Renal cortex interstitium (tissue), 15 donors: ENCODE measurements at places on chromosomes 1 and 21. TPM values are rescaled to one million over a fixed set of nuclear protein-coding genes. Genes with fewer than 3 reads are reported as not detected.

DNA sequence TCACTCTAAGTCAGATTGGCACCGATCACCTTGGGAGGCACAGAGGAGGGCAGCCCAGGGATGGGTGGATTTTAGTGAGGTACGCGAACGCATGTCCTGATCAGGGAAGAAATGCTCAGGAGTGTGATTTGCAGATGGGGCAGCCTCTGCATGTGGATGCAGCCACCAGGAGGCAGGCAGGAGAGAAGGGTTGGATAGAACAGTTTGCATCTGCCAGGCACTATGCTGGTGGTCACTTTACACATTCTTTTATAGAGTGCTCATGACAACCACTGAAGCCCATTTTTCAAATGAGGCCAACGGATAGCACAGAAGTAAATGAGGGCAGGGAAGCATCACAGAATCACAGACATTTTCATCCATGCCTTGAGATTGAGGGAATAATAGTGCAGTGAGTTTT, 5.7 kb downstream of the LAMB3 start:
- no peak for DNase-seq

DNA sequence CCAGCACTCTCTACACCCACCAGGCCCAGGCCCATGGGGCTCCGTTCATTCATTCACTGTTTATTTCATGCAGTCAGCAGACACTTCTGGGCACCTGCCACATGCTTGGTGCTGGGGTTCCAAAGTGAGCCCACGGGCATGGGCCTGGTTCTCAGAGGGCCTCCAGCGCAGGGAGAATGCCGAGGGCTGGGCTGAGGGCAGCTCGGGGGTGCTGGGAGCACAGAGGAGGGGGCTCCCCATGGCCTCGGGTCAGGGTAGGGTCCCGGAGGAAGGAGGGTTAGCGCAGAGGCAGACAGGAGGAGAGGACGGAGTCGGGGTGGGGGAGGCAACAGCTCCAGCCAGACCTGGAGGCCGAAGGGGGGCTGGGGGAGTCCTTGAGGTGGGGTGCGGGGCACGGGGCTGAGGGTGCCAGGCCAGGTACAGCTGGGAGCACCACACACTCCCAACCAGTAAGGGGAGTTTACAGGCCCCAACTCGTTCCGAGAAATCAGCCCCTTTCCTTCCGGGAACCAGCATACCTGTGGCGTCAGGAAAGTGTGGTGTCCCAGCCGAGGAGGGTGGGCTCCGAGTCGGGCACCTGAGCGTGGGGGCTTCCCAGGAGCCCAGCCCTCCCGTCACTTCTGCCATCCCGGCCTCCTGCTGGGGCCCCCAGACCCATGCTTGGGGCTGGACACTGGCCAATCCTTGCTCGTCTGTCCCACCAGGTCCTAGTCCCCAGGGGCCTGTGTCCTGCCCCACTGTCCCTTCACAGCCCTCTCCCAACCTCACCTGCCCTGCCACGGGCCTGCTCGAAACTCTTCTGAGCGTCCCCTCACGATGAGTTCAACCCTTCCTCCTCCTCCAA, 10.8 kb downstream of the ARHGEF16 start:
- no peak for DNase-seq

GRCh38 chr21:42572906-42573495, 59.3 kb downstream of the SLC37A1 start:
- no peak for DNase-seq

- no peak for DNase-seq
These were observed 345 bp downstream of the HPCAL4 start for GRCh38 chr1:39690794-39691382.

GRCh38 chr1:241990040-241990439, 8.9 kb downstream of the MAP1LC3C start:
- no peak for DNase-seq

DNA sequence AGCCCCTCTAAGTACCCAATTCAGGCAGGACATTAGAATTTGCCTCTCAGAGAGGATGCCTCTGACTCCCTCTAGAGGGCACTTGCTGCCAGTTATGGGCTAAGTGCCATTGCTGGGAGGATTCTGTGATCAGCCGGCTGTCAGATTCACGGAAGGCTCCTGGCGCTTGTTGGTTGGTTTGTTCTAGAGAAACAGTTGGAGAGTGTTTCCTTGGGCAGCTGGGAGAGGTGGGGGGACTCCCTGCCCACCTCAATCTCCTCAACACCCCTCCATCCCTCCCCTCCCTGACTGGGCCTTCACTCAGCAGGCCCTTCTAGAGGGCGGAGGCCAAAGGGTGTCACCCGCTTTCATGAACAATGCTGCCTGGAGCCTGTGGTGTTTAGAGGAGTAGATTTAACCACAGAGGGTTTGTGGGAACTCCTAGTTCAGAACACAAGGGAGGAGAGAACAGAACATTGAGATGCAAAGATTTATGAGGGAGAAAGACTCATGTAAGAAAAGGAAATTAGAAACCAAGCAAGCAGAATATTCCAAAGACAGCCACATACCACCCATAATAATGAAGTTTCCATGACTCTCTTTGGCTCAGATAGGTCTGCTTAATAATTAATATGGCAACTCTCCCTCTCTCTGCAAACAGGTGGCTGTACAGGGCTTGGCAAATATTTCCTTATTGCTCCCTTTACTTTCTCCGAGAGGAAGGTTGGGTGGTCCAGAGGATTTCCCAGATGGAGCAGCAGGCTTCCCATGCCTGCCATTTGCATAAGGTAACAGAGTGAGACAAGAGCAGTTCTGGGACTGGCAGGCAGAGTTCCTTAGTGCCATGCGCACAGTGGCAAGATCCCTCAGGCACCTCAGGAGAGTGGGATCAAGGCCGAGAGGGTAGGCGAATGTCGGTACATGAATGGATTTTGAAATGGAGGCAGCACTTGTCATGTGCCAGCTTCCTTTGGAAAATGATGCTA, 30.0 kb upstream of the ACP6 start:
- DNase-seq, result peak; percentile 61

DNA sequence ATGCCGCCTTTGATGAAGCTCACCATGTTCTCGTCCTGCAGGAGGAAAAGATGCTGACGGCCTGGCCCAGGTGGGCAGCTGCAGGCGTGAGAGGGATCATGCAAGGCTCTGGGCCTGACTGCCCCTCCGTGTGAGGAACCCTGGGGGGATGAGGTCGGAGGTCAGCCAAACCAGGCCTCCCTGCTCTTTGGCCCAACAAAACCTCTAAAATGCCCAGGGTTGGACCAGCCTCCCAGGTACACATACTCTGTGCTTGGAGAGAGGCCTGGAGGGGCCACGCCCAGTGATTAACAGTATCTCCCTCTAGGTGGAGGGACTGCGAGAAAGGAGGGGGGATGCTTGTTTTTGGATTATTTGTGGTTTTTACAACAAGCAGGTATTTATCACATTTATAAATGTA, 21.1 kb downstream of the TTC39A start:
- DNase-seq, result no peak

GRCh38 chr1:77126307-77126706, 92.9 kb downstream of the PIGK start:
- peak; percentile 35 for DNase-seq

DNA sequence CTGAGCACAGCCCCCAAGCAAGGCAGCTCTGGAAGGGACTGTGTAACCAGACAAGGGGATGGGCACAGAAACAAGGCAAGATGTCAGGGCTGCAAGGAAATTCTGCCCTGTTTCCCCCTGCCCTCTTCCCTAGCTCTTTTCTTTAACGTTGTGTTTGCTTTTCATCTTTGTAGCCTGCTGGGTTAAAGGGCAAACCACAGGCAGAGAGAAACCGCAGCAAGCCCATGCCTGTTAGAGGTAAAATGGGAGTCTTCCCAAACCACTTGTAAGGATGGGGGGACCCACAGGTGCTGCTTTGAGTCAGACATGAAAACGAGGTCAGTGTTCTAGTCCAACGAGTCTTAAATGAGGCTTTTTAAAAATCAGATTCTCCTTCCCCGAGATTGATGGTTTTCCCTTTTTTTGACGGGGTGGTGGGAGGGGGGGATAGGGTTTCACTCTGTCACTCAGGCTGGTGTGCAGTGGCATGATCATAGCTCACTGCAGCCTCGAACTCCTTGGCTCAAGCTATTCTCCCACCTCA, 13.3 kb downstream of the TGFBR3 start:
- no peak for DNase-seq

- DNase-seq, result no peak
These were observed 37.8 kb upstream of the ETV3 start for GRCh38 chr1:157176016-157176415.

DNA sequence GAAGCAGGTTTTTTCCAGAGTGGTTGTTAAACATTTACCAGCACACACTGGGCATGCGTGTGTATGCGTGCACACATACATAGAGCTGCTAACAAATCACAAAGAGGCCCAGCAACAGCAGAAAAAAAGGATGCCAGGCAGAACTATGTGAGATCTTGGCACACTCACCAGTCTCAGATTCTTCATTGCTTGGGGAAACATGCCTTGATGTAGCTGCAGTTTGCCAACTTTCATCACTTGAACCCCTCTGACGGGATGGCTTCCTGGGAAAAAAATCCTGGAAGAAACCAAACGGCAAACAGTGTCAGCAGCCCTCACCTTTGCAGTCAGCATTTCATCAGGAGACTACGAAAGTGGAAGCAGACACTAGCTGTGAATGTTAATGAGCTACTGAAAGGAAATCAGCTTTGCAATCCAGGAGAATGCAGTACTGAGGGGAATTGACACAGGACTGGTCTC, 609.1 kb downstream of the KIF26B start:
- no peak for DNase-seq

DNA sequence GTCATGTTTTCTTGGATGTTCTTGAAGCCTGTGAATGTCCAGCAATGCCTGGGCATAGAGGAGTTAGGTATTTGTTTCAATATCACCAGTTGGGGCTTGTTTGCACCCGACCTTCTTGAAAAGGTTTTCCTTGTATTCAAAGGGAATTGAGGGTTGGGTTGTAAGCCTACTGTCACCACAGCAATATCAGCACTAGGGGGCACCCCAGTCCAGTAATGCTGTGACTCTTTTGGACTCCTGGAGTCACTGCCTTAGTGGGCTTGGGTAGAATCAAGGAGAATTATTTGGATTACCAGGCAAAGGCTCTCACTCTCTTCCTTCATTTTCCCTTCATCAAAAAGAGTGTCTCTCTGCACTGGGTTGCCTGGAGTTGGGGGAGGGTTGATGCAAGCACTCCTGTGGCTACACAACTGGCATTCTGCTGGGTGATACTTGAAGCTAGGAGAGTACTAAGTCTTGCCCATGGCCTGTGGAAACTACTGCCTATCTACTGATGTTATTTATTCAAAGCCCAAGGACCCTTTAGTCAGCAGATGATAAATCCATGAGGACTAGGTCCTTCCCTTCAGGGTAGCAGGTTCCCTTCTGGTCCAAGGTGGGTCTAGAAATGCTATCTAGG, 34.5 kb downstream of the OR10R2 start:
- DNase-seq, result no peak

The RAB3B gene
- 6.1 TPM for polyA plus RNA-seq

The SLC5A9 gene
- 4.6 TPM for polyA plus RNA-seq

The ATP5PO gene
- polyA plus RNA-seq, result 297 TPM

The CD1E gene
- 0.27 TPM for polyA plus RNA-seq

The AMY2B gene
- polyA plus RNA-seq, result 23.3 TPM

The CD1C gene
- polyA plus RNA-seq, result 1.2 TPM

The NPHS2 gene
- polyA plus RNA-seq, result 462 TPM
